NCI-H2081 (cell line): ENCODE measurements at places on chromosomes 4 and X.

DNA sequence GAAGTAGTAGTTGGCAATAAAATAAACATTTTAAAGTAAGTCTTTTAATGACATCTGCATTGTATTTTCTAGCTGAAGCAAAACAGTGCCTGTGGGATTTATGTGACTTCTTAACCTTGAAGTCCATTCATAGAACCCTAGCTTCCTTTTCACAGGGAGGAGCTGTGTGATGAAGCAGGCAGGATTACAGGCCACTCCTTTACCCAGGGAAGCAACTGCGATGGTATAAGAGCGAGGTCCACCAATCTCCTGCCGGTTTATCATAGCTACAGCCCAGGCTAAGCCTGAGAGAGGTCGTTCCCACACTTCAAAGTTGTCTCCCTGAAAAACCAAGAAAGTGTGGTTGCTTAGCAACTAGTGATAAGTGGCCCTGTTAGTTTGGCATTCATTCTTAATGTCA lies 7.0 kb downstream of the RPL36A start:
- no peak for DNase-seq

DNA sequence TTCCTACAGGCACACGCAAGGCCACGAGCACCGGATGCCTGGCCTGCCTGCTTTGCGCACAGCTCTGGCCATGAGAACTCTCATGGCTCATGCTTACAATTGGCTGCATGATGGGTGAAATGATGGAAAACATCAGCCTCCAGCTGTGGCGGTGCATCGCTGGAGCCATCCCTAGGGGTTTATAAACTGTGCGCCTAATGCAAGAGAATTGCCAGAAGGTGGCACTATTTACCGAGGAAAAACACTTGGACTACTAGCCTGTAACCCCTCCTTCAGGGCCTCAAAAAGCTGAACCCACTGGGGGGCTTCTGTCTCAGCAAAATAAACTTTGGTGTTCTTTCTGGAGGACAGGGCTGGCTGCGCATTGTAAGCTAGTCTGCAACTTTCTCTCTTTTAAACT lies 51.9 kb downstream of the PHKA2 start:
- no peak for DNase-seq

GRCh38 chr4:28267166-28267565 lies 1406.5 kb downstream of the STIM2 start:
- DNase-seq, result no peak

DNA sequence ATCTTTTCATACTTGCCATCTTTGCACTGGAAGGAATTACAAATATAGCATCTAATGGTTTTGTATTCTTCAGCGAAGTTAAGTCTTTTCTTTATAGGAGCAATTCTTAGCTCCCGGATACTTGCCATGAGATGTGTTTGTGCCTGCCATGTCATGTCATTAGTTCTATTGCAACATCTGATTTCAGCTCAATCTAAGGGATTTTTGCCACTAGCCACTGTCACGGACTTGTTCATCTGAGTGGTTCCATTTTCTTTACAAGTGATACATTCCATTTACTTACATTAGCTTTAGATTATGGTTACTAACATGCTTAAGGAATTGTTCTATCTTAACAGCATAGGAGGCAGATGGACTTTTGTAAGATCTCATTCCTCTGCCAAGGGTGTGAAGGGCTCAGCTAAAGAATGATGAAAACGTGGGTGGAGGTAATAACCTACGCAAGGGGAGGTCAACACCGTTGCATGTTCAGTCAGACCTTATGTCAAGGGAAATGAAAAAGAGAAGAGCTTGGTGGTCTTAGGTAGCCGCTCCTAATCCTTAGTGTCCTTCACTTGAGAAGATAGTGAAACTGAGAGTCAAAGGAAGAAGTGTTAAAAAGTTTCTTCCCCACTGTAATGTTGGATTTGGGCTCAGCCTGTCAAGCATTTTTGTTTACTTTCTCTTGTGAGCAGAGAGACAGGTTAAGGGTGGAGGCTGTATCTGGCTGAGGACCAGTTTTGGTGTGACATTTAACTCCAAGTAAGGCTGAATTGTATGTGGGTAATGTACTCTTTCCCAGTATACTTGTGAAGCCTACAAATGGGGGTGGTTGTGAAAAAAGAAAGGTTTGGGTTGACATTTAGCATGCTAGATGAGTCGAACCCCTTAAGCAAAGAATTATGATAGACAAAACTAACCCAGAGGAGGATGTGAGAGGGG lies 3.6 kb upstream of the KLHL2 start:
- DNase-seq, result no peak

DNA sequence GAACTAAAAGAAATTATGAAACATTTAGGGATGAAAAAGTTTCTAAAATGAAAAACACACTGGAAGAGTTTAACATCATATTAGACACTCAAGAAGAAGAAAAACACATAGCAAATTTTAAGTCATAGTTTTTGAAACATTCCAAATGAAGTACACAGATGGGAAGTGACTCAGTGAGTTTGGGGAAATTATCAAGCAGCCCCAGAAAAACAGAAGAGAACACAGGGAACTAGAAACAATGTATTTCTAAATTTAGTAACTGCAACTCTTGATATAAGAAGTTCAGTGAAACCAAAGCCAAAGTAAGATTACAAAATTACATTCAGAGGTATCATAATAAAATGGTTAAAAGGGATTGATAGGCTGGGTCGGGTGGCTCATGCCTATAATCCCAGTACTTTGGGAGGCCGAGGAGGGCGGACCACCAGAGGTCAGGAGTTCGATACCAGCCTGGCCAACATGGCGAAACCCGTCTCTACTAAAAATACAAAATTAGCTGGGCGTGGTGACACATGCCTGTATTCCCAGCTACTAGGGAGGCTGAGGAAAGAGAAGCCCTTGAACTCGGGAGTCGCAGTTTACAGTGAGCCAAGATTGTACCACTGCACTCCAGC lies 461.2 kb downstream of the KCTD8 start:
- no peak for DNase-seq

DNA sequence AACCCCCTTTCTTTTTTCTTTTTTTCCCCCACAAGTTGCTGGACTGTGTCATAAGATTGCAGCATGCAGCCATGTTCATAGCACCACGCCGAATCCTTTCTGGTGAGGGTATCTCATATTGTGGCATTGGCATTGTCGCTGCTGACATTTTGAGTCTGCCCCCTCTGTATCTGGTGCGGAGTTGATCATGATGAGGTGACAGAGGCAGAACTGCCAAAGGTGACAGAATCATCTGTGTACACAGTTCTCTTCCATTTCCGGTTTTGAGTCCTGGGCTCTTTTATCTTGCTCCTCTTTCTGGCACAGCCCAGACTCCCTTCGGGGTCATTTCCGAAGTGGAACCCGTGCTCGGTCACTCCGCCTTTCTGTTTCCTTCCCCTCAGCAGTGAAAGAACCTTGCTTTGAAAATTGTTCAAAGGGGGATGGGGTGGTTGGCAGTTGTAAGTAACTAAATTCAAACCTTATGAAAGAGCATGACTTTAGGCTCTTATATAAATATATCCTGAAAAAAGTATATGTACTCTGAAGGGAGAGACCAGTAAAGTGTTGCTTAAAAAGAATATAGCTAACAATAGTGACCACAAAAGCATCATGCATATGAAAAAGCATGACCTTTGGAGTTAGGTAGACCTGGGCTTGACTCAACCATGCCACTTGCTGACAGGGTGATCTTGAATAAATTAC lies 55.0 kb upstream of the BMP2K start:
- DNase-seq, result no peak

- no peak for DNase-seq
These were observed 59.1 kb downstream of the CASP3 start for GRCh38 chr4:184590196-184590595.

- no peak for DNase-seq
These were observed 161.8 kb upstream of the PCDH18 start for GRCh38 chr4:137694138-137694537.

- peak; percentile 43 for DNase-seq
These were observed 895 bp downstream of the ADGRL3 start for GRCh38 chr4:61200916-61201526.

DNA sequence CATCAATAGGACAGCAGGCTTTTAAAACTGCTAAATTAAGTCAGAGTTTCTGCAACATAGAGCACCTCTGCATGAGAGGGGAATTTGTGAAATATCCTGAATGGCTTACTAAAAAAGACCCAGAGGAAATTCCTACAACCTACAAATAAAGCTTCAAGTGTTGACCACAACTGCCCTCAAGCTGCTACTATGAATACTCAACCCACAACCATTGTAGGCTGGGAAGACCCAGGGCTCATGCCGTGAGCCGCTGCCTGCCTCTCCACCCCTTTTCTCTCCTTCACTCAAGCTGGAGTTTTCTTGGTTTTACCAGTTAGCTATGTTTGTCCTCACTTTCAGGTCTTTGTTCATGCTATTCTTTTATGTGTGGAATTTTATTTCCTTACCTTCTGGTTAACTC lies 151.6 kb downstream of the EMCN start:
- no peak for DNase-seq

- no peak for DNase-seq
These were observed 43.2 kb downstream of the GSTCD start for GRCh38 chr4:105751718-105752299.

DNA sequence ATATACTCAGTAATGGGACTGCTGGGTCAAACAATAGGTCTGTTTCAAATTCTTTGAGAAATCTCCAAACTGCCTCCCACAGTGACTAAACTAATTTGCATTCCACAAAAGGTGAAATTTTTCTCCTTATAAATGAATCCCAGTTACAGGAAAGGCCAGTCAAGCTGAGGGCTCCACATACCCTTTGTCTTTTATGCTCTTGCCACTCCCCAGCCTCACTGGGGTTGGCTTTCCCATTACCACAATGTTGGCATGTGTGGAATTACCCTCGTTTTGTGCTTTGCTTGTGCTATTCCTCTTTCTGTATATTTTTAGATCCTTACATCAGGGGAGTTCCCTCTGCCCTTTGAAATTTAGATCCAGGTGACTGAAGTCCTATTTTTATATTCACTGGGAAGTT lies 220.2 kb upstream of the LCORL start:
- DNase-seq, result no peak

DNA sequence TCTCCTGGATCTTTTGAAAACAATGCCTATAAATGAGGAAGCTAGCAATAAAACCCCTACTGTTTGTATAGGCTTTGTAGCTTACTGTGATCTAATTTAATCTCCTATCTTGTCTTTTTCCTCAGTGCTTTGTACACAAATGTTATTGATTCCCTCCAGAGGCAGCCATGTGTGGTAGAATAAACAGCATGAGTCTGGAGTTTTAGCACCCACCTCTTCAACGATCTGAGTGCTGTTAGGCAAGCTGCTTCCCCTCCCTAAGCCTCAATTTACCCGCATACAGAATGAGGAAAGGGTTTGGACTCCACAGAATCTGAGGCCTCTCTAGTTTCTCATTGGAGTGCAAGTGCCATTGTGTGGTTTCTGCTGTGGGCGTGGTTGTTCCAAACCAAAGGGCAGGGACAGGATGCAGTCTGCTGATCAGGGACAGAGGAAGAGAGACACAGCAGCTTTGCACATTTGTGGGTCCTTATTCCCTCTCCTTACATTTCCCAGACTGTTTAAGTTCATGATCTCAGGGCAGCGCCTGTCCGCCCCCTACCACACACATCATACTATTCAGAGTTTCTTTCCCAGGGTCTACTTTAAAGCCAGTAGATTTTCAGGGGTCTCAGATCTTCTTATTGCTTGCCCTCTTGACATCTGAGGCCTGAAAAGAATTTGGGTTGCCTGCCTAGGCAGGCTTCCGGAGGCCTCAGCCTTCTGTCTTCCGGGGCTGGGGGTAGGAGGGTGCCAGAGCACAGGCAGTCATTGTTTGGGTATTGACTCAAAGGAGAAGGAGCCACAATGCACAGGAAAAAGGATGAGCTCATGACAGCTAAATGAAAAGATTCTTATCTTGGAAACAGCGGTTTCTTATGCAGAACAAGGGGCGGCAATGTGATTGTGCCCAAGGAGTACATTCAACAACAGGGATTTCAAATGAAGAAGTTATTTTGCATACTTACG lies 114.9 kb upstream of the TEX13D start:
- peak; percentile 40 for DNase-seq

DNA sequence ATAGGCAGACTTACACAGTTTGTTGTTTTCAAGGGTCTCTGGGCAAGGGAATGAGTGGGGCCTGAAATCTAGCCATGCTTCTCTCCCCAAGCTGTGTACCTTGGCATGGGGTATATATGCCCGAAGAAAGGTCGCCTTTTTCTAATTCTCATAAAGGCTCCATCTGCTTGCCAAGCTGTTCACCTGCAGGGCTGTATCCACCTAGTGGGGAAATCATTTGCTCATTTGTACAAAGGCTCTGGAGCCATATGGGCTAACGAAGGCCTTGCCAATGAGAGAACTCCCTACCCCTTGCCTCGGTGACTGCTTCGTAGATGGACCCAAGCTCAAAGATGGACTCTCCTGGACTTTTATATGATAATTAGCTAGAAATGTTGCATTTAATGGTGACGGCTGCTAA lies 1097.0 kb downstream of the PDHA2 start:
- no peak for DNase-seq

- no peak for DNase-seq
These were observed 39.8 kb downstream of the SHISA3 start for GRCh38 chr4:42436928-42437565.

- DNase-seq, result no peak
These were observed 392.2 kb upstream of the ZFP42 start for GRCh38 chr4:187603093-187604025.

GRCh38 chrX:30831082-30831481 lies 58.0 kb downstream of the TAB3 start:
- no peak for DNase-seq

DNA sequence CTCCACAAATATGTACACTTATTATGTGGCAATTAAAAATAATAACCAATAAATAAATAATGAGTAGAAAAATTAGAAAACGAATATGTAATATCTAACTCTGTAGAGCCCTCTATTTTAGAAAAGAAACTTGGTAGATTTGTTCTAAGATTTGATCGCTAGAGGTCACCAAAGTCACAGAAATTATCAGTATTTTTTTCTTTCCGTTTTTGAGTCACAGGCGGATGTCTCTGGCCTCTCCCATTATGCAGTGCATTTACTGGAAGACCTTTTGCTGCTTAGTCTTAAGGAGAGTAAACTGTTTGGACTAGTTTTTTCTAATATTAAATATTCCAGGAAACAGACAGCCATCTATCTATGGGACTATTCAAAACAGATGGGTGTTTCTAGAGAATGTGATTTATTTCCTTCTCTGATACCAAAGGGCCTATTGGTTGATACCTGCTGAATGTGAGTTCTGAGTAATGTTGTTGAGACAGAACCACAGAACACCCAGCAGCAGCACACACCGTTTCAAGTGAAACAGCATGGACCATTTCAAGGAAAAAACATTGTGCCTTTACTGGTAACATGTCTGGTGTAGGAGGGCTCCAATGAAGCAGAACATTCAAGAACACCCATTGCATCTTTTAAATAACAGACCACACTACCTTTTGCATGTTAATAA lies 34.0 kb upstream of the GYPA start:
- peak; percentile 24 for DNase-seq

- DNase-seq, result peak; percentile 3
These were observed 246.3 kb downstream of the BANK1 start for GRCh38 chr4:102036619-102037376.

DNA sequence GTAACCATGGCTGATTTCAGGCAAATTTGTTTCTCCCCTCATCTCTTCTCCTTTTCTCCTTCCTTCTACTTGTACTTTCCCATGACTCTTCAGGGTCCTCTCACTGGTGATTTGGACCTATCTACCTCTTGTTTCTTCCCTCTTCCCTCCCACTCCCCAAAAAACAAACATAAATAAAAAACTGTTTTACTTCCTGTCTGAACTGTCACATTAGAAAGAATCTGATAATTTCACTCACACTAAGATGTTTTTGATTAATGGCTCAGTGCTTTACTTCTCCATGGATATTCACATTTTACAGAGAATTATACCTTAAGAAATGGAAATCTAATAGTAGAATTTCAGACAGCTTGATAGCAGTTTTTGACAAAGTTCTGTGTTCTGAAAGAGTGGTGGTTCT lies 7.2 kb downstream of the STK26 start:
- DNase-seq, result no peak
